ENCODE measurements at places on chromosomes 12 and 14.

DNA sequence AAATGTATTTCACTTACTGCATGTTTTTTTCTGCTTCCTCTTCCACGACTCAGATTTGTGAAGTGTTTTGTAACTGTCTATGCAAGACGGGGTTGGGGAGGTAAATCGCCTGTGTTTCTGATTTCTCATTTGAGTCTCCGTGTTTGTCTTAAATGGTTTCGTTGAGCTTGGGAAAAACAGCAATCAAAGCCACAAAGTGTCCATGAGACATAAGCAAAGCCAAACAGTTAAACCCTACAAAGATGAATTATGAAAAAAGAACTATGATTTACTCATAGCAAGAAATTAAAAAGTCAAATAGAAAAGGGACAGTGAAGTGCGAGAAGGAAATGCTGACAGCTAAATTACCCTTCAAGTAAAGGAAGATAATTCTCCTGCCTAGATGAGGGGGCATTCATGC, 164.3 kb upstream of the TMPO start:
- DNase-seq = no peak

- DNase-seq = no peak
Measured at GRCh38 chr14:68899033-68899603, 80.0 kb downstream of the ACTN1 start.

DNA sequence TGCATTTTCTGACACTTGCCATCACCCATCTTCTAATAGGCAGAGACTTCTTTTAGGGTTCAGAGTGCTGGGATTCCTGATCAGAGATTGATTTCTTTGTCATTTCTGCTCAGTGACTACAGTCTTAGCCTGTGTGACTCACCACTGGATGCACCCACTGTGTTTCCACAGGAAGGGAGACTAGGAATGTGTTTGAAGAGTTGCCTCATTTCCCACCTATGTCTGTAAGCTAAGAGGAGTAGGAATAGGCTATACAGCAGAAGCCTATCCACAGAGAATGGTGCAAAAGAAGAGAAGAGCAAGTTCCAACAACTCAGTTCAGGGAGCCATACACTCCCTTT, 60.2 kb upstream of the ACTN1 start:
- DNase-seq = peak; percentile 76

GRCh38 chr14:24106672-24107271, 7.8 kb upstream of the DCAF11 start:
- no peak for DNase-seq

DNA sequence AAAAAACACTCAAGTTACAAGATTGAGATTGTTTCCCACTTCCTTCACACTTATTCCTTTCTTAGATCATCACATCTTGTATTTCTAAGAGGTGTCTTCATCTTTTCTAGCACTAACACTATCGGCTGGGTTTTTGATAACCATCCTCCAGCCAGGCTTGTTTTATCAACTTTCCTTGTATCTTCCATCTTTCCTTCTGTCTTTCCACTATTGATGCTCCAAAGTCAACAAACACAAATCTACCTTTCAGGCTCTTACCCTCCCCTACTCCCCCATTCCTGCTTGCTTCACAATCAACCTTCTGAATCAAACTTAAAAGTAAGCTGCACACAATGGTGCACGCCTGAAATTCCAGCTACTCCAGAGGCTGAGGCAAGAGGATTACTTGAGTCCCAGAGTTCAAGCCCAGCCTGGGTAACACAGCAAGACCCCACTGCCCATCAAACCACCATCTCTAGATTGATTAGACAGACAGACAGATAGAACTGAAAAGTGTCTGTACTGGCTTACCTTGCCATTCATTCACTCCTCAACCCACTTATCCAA, 12.9 kb downstream of the MED13L start:
- DNase-seq = no peak

DNA sequence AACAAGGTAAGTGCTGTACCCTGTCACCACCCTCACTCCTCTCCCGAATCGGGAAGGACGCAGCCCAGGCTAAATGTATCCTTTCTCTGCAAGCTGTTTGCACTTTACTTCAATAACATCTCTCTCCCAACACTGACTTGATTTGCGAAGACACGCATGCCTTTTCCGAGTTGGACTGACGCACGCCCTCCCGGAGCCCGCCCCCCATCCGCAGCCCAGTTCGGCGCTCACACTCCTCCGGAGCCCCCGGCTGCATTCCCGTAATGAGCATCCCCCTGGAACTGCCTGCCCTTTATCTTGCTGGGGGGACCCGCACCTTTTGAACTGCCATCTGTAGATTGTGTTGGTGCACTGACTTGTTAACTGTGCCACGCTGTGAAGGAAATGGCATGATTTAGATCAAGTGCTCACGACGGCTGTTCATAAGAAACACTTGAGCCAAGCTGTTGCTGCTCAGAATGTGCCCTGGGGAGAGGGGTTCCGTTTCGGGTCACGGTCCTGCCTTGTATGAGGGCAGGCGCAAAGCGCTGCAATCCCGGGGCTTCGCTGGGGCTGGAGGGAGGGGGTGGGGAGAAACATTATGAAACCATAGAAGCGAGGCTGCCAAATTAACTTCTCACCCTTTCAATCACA, 176.6 kb upstream of the CDKN3 start:
- DNase-seq = no peak

DNA sequence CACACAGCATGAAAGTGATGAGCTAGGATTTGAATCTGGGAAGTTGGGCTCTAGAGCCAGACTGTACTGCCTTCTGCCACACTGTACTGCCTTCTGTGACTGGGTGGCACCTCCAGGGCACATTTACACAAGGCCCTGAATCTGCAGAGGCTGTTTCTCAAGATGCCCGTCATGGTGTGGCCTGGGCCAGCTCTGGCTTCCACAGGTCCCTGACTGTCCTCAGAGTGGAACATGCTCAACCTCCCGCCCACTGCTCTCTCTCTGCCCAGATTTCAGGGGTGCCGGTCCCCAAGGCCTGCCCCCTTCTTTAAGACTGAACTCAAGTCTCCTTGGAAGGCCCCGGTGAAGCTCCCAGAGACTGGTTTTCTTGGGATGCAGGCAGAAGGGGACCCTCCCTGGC, 50.2 kb downstream of the C14orf132 start:
- no peak for DNase-seq

- DNase-seq = peak; percentile 21
Measured at GRCh38 chr12:103495469-103496456, at the start of gene C12orf42. C12orf42 (minus strand) TSS chr12:103495968; CDS start chr12:103478426, 17,542 bp downstream.

DNA sequence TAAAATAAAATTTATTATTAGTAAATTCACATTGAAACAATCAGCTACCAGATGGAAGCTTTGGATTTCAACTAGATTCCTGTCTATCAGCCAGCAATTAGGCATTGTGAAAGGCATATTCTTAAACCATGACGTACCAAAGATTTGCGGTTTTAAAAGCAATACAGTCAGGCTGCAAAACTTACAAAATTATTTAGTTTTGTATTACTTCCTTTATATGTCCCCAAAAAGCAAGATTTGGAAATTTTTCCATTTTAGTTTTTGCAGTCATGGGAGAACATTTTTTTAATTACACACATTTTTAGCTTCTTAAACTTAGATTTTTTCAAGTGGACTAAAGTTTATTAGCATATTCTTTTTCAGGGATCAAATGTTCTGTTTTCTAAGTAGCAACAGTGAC, 225.0 kb upstream of the KITLG start:
- no peak for DNase-seq

- no peak for DNase-seq
Measured at GRCh38 chr12:93767524-93767863, 90.3 kb downstream of the CRADD start.

DNA sequence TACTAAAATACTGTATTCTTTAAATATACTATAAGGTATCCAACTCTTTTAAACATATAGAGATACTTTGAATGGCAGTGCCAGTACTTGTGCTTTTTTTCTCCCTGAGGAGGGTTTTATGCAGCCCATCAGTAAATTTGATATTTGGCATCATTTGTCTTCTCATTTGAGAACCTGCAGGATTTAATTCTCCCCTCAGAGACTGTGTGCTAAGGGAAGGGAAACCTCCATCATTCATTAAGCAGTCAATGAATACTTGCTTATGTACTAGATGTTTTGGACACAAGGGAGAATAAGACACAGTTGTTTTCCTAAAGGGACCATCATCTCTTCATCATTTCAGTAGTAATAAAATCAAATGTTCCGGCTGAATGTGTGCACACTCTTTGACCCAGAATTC, 40.8 kb downstream of the FRS2 start:
- no peak for DNase-seq

GRCh38 chr12:79686171-79686570, 4.6 kb downstream of the PAWR start:
- no peak for DNase-seq

GRCh38 chr12:91316161-91316906, 133.7 kb upstream of the DCN start:
- DNase-seq = no peak

GRCh38 chr14:99563749-99564129, 40.3 kb downstream of the CCDC85C start:
- no peak for DNase-seq

DNA sequence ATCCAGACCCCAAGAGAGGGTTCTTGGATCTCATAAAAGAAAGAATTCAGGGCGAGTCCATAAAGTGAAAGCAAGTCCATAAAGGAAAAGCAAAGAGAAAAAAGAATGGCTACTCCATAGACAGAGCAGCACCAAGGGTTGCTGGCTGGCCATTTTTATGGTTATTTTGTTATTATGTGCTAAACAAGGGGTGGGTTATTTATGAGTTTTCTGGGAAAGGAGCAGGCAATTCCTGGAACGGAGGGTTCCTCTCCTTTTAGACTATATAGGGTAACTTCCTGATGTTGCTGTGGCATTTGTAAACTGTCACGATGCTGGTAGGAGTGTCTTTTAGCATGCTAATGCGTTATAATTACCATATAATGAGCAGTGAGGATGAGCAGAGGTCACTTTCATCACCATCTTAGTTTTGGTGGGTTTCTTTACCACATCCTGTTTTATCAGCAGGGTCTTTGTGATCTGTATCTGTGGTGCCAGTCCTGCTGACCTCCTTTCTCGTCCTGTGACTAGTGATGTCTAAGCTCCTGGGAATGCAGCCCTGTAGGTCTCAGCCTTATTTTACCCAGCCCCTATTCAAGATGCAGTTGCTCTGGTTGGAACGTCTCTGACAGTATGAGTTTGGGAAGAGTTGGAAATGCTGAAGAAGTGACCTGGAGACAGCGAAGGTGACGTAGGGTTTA, 100.5 kb downstream of the ZNF664 start:
- no peak for DNase-seq

- DNase-seq = peak; percentile 45
Measured at GRCh38 chr12:53048780-53049401, 974 bp upstream of the TNS2 start.

- no peak for DNase-seq
Measured at GRCh38 chr12:56657416-56658379, 11.9 kb upstream of the ATP5F1B start.
